ENCODE measurements at places on chromosomes 6 and 20. TPM values are rescaled to one million over a fixed set of nuclear protein-coding genes. Genes with fewer than 3 reads are reported as not detected.

The PCMT1 gene
- polyA plus RNA-seq: 71.2 TPM

The DEFB124 gene
- not detected for polyA plus RNA-seq

The EYS gene
- polyA plus RNA-seq: not detected

The COL21A1 gene
- polyA plus RNA-seq: 1.6 TPM

The ESR1 gene
- 1.1 TPM for polyA plus RNA-seq

The TIAM2 gene
- polyA plus RNA-seq: 6.8 TPM

The FBXO30 gene
- 2.5 TPM for polyA plus RNA-seq

The PTGIS gene
- polyA plus RNA-seq: 3.1 TPM

The SLC22A23 gene
- 5.7 TPM for polyA plus RNA-seq

The EFCAB8 gene
- not detected for polyA plus RNA-seq

The HUS1B gene
- polyA plus RNA-seq: not detected

The GPLD1 gene
- 0.41 TPM for polyA plus RNA-seq

The GHRH gene
- not detected for polyA plus RNA-seq

The JPH2 gene
- polyA plus RNA-seq: 2.5 TPM

The THBS2 gene
- polyA plus RNA-seq: 2.7 TPM

The TMEM244 gene
- not detected for polyA plus RNA-seq

The DNAH8 gene
- polyA plus RNA-seq: not detected

The SNTA1 gene
- polyA plus RNA-seq: 53.6 TPM

The BTNL2 gene
- not detected for polyA plus RNA-seq

The ECHDC1 gene
- polyA plus RNA-seq: 76.7 TPM

The CNKSR3 gene
- 13.8 TPM for polyA plus RNA-seq

The RPN2 gene
- polyA plus RNA-seq: 207 TPM

The ZC3H12D gene
- polyA plus RNA-seq: 0.82 TPM

The EBF4 gene
- 8.8 TPM for polyA plus RNA-seq

The KHDC1L gene
- not detected for polyA plus RNA-seq

The SLC17A9 gene
- polyA plus RNA-seq: 2.0 TPM

The BMP2 gene
- polyA plus RNA-seq: 3.3 TPM

The FAM162B gene
- 5.8 TPM for polyA plus RNA-seq

The SYNDIG1 gene
- 8.2 TPM for polyA plus RNA-seq

The BHLHE23 gene
- not detected for polyA plus RNA-seq

The TRIM31 gene
- polyA plus RNA-seq: 0.26 TPM

The ZNF831 gene
- 0.04 TPM for polyA plus RNA-seq

The FRK gene
- 5.9 TPM for polyA plus RNA-seq

The KIAA1755 gene
- polyA plus RNA-seq: 1.5 TPM

The RAET1E gene
- 3.1 TPM for polyA plus RNA-seq

The BIRC7 gene
- polyA plus RNA-seq: 0.30 TPM

The TXLNB gene
- 0.13 TPM for polyA plus RNA-seq

The SLC39A7 gene
- polyA plus RNA-seq: 118 TPM

The IPCEF1 gene
- polyA plus RNA-seq: 2.7 TPM

The CLPSL2 gene
- polyA plus RNA-seq: not detected

The TRAPPC3L gene
- polyA plus RNA-seq: not detected

The RBBP9 gene
- 15.2 TPM for polyA plus RNA-seq

The SOX4 gene
- 5.5 TPM for polyA plus RNA-seq

The STX11 gene
- polyA plus RNA-seq: 2.0 TPM

The TMEM217 gene
- 0.67 TPM for polyA plus RNA-seq

Measured in kidney (tissue), 22 donors.